ENCODE measurements at places on chromosomes 1 and 21.

DNA sequence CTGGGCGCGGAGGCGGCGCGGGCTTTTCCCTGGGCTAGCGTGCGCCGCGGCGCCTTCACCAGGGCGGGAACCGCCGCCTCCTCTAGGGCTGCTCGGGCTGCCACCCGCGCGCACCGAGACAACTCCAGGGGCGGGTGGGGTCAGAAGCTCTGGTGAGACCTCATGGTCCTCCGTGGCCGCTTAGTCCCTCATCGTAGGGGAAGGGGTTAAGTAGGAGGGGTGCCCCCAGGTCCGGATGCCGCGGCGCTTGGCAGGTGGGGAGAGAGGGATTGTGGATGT is 559 bp downstream of the SERTAD4 start:
- DNase-seq: no peak

GRCh38 chr1:44357710-44358109 is 2.7 kb upstream of the ERI3 start:
- no peak for DNase-seq

GRCh38 chr1:6961289-6961688 is 176.0 kb downstream of the CAMTA1 start:
- DNase-seq: no peak

GRCh38 chr1:94580367-94581115 is 39.0 kb upstream of the F3 start:
- DNase-seq: no peak

GRCh38 chr21:44521301-44521927 is 18.6 kb downstream of the KRTAP10-1 start:
- no peak for DNase-seq

GRCh38 chr1:223700942-223701637 is 11.2 kb upstream of the CAPN2 start:
- no peak for DNase-seq

- DNase-seq: no peak
Measured at GRCh38 chr1:230979389-230979716, 459 bp downstream of the ARV1 start.

DNA sequence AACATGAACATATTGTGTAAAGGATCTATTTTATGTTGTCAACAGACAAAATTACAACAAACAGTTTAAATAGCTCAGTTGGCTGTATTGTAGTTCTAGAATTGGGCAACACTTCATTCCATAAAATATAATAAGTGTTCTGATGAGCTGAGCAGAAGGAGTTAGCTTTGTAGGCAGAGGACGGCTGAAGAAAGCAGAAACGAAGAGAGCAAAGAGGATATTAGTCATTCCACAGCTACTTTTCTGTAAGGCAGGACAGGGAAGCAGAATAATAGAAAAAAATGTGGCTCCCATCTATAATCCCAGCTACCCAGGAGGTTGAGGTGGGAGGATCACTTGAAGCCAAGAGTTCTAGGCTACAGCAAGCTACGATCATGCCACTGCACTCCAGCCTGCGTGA is 20.2 kb upstream of the IVNS1ABP start:
- DNase-seq: no peak

GRCh38 chr1:226663327-226663704 is 75.8 kb downstream of the ITPKB start:
- DNase-seq: no peak
